Activated CD4-positive, alpha-beta memory T cell treated with anti-CD3 and anti-CD28 coated beads for 36 hours (primary cell): ENCODE measurements at places on chromosomes 12 and 14. TPM values are rescaled to one million over a fixed set of nuclear protein-coding genes. Genes with fewer than 3 reads are reported as not detected.

VWF gene
- not detected for total RNA-seq

MYF6 gene
- total RNA-seq = not detected

POU6F1 gene
- total RNA-seq = 12.4 TPM

ABCC9 gene
- total RNA-seq = not detected

CAPZA3 gene
- total RNA-seq = not detected

GPX2 gene
- not detected for total RNA-seq

KRT75 gene
- total RNA-seq = not detected

PTGDR gene
- 0.12 TPM for total RNA-seq

PIK3C2G gene
- total RNA-seq = not detected

PIP4P1 gene
- 31.1 TPM for total RNA-seq

ANKLE2 gene
- 123 TPM for total RNA-seq

DACT1 gene
- 4.3 TPM for total RNA-seq

KLHL33 gene
- not detected for total RNA-seq

DNA sequence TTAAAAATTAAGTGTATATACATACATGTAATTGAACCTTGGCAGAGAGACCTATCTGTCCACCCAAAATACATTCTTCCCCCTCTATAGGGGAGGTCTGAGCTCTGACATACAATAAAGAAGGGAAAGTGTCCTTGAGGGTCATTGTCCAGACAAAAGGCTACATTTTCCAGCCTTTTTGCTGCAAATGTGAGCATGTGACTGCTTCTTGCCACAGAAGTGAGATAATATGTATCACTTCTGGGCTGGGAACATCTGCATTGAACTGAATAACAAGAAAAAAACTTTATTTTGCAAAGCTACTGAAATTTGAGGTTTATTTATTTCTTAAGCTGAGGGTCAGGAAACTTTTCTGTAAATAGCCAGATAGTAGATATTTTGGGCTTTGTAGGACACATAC, 131.3 kb downstream of the TBC1D30 start:
- DNase-seq = no peak

- no peak for DNase-seq
Measured at GRCh38 chr12:78802593-78802992, 62.0 kb upstream of the SYT1 start.

- DNase-seq = no peak
Measured at GRCh38 chr12:107277855-107278254, 184.5 kb upstream of the CRY1 start.

GRCh38 chr12:80700327-80700726, 7.1 kb upstream of the MYF6 start:
- DNase-seq = no peak

GRCh38 chr14:72089625-72090024, 157.4 kb downstream of the RGS6 start:
- no peak for DNase-seq

DNA sequence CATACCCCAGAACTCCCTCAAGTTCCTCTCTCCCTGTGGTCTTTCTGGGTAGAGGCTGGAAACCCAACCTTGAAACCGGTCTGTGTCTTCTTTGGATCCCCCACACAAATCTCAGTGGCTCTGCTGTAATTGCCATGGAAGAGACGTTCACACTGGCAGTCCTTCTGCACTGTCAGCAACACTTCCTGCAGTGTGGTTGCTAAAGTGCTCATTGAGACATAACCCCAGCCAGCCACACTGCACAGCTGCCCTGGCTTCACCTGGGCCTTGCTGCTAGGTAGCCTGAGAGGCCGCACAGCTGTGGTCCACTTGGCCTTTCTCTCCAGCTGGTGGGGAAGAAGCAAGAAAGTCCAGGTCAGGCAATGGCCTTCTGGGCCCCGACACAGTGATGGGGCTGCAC, 2.4 kb downstream of the GZMH start:
- no peak for DNase-seq

DNA sequence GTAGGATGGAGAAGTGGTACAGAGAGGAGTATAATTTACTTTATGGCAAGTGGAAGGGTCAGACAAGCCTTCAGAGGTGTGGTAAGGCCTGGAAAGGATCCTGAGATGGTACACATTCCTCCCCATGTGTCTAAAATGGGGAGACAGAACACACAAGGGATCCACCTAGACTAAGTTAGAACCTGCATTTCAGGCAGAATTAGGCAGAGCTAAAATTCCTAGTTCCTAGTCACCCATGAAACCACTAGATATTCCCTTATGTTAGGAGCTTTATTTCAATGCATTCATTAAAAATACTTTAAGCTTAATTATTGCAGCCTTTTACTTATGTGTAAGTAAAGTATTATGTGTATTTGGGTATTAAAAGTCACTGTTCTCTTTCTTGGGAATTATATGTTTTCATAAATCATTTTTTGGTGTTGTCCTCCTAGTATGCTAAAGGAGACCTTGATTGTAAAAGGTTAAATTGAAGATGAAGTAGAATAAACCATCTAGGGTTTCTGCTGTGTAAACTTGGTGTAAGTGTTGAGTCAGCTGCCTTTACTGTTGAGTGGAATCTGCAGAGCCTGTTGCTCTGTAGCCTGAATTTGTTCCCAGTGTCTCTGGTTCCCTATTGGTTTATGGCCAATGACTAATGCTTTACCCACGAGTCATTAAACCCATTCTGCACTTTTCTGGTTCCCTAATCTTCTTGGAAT, 423.2 kb downstream of the ATP23 start:
- DNase-seq = no peak

GRCh38 chr12:65892841-65893251, 68.6 kb downstream of the HMGA2 start:
- no peak for DNase-seq

GRCh38 chr12:30988646-30989286, 62.2 kb downstream of the TSPAN11 start:
- no peak for DNase-seq

DNA sequence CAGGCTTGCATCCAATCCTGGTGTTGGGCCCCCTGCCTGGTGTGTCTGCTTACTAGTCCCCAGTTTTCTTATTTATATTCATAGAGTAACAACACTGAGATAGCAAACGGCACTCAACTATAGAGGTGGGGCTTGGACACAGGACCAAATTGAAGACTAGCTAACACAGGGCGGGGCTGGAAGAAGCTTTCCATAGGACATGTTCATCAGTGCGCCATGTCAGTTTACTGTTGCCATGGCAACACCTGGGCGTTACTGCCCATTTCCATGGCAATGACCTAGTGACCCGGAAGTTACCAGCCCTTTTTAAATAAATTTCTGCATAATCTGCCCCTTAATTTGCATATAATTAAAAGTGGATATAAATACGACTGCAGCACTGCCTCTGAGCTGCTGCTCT, 275.5 kb upstream of the TMEM132C start:
- no peak for DNase-seq

DNA sequence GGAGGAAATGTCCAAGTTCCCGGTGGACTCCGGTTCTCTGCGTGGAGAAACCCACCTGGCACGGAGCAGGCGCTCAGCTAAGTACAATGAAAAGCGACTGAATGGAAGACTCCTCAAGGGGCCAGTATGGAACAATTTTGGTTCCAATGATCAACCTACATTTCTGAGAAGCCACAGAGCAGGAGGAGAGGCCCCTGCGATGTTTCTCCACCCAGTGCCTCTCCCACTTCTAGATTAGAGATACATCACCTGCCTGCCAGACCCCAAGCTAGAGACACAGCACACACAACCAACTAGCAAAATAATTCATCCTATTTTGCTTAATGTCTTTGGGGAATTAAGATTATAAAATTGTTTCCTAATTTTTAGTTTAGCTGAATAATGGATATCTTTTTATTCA, 38.8 kb downstream of the ATG14 start:
- DNase-seq = no peak

DNA sequence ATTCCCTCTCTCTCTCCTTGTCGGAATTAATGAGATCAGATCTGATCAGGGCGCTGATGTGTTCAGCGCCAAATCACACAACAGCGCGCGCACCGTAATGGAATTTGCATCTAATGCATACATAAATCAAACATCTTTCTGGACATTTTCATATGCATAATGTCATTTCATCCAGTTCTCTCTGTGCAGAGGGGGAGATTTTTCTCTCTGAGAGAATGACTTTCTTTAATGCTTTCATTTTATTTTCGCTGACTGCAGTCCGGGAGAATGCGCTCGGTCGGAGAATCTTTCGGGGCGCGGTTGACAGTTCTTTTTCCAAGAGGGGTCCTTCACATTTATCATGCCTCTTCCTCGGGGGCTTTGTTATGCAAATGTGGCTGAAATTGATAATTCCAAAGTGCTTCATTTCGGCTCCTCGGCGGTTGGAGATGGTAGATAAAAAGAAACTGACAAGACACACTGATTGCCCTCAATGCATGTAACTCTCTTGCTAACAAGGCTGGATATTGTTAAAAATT, 615.9 kb downstream of the VRK1 start:
- DNase-seq = no peak

DNA sequence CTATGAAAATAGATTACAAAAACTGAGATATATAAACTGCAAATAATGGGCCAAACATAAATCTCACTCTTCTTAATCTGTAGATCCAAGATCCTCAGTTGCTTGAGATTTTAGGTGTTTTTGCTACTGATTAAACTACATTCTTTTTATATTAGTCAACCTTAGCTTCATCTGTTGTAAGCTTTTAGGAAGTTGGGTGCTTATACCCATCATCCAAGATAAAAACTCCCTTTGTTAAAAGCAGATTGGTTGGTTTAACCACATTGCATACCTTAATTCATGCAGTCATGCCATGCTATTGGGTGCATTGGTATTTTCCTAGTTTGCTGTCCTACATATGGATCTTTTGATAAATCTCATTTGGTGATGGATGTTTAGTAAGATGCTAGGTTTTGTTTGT, 46.2 kb upstream of the DIP2B start:
- DNase-seq = no peak

DNA sequence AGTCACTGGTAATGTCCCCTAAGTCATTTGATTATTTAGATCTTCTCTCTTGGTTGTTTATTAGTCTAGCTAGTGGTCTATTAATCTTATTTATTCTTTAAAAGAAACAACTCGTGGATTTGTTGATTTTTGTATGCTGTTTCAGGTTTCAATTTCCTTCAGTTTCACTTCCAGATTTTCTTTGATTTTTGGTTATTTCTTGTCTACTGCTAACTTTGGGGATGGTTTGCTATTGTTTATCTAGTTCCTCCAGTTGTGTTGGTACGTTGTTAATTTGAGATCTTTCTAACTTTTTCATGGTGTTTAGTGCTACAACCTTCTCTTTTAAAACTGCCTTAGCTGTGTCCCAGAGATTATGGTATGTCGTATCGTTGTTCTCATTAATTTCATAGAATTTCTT, 18.5 kb upstream of the CD69 start:
- no peak for DNase-seq

DNA sequence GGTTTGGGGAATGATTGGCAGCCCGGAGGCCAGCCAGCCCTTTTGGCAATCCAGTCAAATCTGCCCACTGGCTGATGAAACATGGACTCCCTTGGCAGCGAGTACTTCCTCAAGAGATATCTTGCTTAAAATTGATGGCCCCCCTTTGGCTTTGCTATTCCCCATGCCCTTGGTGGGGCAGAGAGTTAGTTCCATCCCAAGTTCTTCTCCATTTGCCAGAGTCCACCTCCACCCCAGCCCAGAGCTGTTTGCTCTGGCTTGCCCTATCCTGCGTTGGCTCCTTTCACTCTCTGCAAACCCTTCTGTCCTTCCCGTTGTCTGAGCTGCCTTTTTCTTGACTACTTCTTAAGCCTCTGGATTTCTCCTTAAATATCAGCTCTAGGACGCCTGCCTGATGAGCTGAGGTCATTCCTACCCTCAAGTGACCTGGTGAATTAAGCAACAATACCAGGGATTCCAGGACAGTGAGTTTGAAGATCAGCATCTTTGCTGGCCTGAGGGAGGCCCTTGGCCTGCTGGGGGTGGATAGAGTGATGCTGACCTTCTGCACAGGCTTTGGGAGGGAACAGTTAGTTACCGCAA, 212.0 kb downstream of the CACNA1C start:
- no peak for DNase-seq

- no peak for DNase-seq
Measured at GRCh38 chr14:106874350-106874749, 1348.0 kb downstream of the TMEM121 start.

DNA sequence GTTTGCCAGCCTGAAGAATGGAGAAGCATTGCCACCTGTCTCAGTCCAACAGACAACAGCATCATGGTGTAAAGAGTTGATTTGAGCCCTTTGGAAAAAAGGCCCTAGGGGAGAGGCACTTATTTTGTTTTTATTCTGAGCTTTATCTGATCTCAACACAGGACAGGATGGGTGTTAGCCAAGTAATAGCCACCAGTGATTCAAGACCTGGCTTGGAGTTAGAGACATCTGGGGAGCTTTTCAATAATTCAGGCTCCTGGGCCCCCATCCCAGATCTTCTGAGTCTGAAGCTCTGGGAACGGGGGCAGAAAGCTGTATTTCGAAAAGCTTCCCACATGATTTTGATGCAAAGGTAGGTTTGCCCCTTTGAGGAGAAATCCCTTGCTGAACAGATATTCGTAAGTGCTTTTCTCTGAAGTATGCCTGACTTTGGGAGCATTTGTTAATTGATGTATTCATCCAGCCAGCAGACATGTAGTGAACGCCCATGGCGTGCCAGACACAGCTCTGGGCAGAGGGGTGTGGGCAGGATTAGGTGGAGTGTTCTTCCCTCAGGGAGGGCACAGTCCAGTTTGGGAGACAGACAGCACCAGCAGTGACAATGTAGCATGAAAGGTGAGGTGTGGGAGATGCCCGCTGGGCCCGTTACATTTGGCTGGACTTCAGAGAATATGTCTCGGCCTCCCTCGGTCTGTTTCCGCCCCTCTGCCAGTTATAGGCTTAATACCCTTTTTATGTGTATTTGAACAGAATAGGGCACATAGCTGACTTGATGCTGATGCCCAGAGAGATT, 72.5 kb downstream of the TSPAN9 start:
- no peak for DNase-seq

- DNase-seq = peak; percentile 9
Measured at GRCh38 chr12:41277100-41277945, 89.2 kb downstream of the PDZRN4 start.

- no peak for DNase-seq
Measured at GRCh38 chr14:60933920-60934655, 46.8 kb downstream of the TRMT5 start.

GRCh38 chr14:100348784-100349685, 25.9 kb downstream of the SLC25A47 start:
- DNase-seq = no peak

DNA sequence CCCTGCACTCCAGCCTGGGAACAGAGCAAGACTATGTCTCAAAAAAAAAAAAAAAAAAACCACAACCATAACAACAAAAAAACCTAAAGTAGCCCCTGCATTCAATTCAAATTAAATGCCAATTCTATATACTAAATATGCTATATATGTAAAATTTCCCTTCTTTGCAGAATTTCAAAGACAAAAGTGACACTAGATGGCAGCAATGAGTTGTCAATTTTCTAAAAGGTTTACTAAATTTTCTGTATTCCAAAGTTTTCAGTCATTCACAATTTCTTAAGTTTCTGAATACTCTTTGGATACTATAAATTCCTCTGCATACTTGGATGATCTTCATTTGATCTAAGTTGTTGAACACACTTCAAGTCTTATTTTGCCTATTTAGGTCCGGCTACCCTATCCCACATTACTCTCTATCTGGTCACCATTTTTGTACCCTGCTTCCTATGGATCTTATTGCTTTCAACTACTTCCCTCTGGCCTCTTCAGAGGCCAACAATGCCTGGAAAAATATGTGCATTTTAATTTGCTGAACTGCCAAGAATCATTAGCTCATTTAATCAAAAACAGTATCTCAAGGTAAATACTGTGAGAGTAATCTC, 27.9 kb downstream of the HNRNPC start:
- no peak for DNase-seq

- DNase-seq = no peak
Measured at GRCh38 chr12:47102845-47103651, 23.3 kb upstream of the AMIGO2 start.
